Panc1 (cell line): ENCODE measurements at places on chromosomes 7 and 10. TPM values are rescaled to one million over a fixed set of nuclear protein-coding genes. Genes with fewer than 3 reads are reported as not detected.

DNA sequence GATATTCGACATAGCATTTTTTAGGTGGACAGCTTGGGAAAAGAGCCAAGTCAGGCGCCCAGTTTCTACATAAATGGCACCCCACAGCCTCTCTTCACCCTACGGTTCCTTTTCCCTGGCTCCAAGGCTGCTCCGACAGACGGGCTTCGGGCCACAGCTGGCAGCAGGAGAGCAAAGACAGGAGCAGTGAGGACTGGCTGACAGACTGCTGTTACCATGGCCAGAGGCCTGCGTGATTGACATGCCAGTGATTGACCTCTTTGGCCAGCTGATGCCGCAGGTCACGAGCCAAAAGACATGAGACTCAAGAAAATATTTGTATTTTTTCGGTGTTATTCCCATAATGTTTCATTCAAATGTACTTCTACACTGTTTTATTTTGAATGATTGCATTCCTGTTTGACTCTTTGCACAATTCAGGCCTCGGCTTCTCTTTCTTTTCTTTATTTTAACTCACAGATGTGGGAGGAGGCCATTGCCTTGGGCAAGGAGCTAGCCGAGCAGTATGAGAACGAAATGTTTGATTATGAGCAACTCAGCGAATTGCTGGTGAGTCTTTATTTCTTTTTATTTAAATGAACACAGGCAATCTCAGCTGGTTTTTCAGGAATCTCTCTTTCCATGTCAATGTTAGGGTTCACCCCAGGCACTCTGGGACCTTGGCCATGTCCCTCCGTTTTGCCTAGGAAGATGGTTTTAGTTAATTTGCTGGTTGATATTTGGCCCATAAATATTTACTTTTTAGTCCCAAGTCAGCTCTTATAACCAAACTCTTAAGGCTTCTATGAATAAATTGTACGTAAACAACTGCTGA lies 146.3 kb upstream of the NPS start:
- no peaks in the 10 kb centered on the region; the same call in 1 of the 2 replicates for H3K36me3 ChIP-seq
- no peak overlapping the region for H3K4me3 ChIP-seq
- no peak overlapping the region for H3K27ac ChIP-seq
- no peaks in the 10 kb centered on the region for H3K27me3 ChIP-seq
- DNase-seq = no peak

- peak overlapping the region; percentile 80 for H3K4me3 ChIP-seq
- no peaks in the 10 kb centered on the region for H3K27me3 ChIP-seq
- DNase-seq = peak; percentile 96
- peak overlapping the region; percentile 99 for H3K27ac ChIP-seq
- no peaks in the 10 kb centered on the region for H3K36me3 ChIP-seq
Measured at GRCh38 chr7:64307254-64308015, 6.3 kb upstream of the ZNF736 start.

DNA sequence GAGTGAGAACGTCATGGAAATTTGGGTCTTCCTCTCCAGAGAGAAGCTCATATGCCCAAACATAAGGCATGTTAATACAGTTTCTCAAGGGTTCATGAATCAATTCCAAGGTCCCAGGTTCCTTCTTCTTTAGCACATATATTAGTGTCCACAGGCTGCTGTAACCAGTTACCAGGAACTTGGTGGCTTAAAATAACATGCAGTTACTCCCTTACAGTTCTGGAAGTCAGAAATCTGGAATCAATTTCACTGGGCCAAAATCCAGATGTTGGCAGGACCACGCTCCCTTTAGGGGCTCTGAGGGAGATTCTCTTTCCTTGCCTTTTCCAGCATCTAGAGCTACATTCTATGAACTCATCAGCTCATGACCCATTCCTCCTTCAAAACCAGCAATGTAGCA lies 64.8 kb downstream of the MRC1 start:
- H3K27me3 ChIP-seq = no peaks in the 10 kb centered on the region
- no peak overlapping the region for H3K4me3 ChIP-seq
- no peak overlapping the region for H3K27ac ChIP-seq
- H3K36me3 ChIP-seq = no peaks in the 10 kb centered on the region

DNA sequence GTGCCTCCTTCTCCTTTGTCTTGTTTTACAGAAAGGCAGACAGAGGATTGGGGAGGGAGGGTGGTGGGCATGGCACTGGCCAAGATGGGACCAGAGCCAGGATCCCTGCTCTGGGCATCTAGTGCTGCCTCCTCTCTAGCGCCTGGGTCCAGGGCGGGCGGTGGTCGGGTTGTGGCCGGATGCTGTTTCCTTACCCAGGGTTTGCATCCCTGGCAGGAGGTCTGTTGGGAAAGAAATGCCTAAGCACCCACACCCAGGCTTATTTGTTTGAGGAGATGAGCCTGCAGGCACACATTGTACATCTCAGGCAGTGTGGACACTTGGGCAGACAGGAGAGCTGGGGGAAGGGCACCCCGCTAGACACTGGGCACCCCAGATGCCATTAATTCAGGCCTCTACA lies 102.3 kb upstream of the PCBD1 start:
- H3K27me3 ChIP-seq = peaks cover 28% of the 10 kb centered on the region
- no peak overlapping the region for H3K4me3 ChIP-seq
- DNase-seq = no peak

- no peaks in the 10 kb centered on the region for H3K4me1 ChIP-seq
- H3K27ac ChIP-seq = no peak overlapping the region
- no peak for DNase-seq
- no peak overlapping the region for H3K4me3 ChIP-seq
- H3K27me3 ChIP-seq = no peaks in the 10 kb centered on the region
Measured at GRCh38 chr7:112086496-112087254, 119.5 kb downstream of the DOCK4 start.

PIK3CG gene
- 0.13 TPM for total RNA-seq

PTF1A gene
- total RNA-seq = not detected

PLXNA4 gene
- total RNA-seq = 0.10 TPM

ZNF488 gene
- total RNA-seq = 11.8 TPM

ZNF503 gene
- 10.4 TPM for total RNA-seq
